ENCODE measurements at places on chromosomes 1 and 21. TPM values are rescaled to one million over a fixed set of nuclear protein-coding genes. Genes with fewer than 3 reads are reported as not detected.

Gene TNFRSF9
- total RNA-seq = 8.0 TPM

Gene RNF186
- total RNA-seq = not detected

Gene PCBP3
- total RNA-seq = 3.4 TPM

Gene KRTAP8-1
- total RNA-seq = not detected

Gene PTPRF
- total RNA-seq = 2.1 TPM

Gene SLC6A17
- total RNA-seq = not detected

Gene C8A
- total RNA-seq = not detected

Gene SLC27A3
- total RNA-seq = 25.3 TPM

Gene MPL
- total RNA-seq = not detected

Gene CELA3A
- total RNA-seq = not detected

Gene RC3H1
- 29.6 TPM for total RNA-seq

DNA sequence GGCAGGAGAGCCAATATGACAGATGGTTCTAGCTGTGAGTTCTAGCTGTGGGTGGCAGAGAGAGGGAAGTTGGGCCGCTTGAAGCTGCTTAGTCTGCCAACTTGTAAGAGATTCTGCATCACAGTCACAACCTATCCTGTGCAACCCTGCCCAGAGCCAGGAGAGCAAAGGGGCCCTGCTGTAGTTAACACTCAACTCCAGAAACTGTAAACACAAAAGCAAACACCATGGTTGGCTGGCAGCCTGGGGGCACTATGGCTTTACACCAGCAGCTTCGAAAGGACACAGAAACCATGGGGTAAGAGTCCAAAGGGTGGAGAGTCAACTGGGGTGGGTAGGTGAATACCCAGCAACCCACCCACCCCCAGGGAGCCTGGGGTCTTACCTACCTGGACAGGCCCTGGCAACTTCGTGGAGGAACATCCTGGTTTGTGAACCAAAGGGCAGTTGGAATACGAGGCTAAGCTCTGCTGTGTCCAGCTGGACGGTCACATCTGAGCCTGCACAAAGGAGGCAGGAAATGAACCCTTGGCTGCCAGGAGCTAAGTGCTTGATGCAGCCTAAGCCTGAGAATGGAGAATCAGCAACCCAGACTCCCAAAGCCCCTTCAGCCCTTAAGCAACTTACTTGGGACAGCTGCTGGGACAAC, 6.4 kb downstream of the INPP5B start:
- no peaks in the 10 kb centered on the region for H3K4me1 ChIP-seq
- peaks cover 5% of the 10 kb centered on the region for H3K36me3 ChIP-seq
- H3K27ac ChIP-seq = no peak overlapping the region
- no peak overlapping the region for H3K4me3 ChIP-seq
- no peak for DNase-seq

- H3K4me1 ChIP-seq = peaks cover 6% of the 10 kb centered on the region
- H3K36me3 ChIP-seq = no peaks in the 10 kb centered on the region
- no peak for DNase-seq
- peaks cover 3% of the 10 kb centered on the region for H3K27me3 ChIP-seq
- H3K27ac ChIP-seq = no peak overlapping the region
Measured at GRCh38 chr1:13483946-13484345, 29.9 kb downstream of the LRRC38 start.

- DNase-seq = no peak
- H3K27me3 ChIP-seq = peaks cover 7% of the 10 kb centered on the region
- H3K36me3 ChIP-seq = no peaks in the 10 kb centered on the region
- H3K27ac ChIP-seq = no peak overlapping the region
- H3K4me3 ChIP-seq = no peak overlapping the region
Measured at GRCh38 chr1:53592521-53592982, 133.4 kb downstream of the DMRTB1 start.

DNA sequence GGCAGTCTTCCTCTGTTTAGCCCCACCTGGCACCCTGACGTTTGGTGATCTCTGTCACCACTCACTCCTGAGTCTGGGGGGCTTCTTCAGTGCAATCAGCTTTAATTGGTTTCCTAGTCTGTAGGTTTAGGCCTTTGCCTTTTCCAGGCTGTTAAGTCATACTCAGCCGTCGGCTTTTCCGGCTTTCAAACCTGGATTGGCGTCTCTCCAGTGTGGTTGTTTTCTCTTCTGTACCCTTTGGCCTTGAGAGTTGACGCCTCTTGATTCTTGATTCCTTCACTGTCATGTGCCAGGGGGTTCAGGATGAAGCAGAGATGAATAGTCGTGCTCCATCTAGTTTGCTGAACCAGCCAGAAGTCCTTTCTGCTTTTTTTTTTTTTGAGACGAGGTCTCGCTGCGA, 24.9 kb downstream of the NCMAP start:
- no peak for DNase-seq
- no peak overlapping the region for H3K4me3 ChIP-seq
- H3K36me3 ChIP-seq = no peaks in the 10 kb centered on the region
- no peaks in the 10 kb centered on the region for H3K4me1 ChIP-seq
- peaks cover 6% of the 10 kb centered on the region for H3K27me3 ChIP-seq

DNA sequence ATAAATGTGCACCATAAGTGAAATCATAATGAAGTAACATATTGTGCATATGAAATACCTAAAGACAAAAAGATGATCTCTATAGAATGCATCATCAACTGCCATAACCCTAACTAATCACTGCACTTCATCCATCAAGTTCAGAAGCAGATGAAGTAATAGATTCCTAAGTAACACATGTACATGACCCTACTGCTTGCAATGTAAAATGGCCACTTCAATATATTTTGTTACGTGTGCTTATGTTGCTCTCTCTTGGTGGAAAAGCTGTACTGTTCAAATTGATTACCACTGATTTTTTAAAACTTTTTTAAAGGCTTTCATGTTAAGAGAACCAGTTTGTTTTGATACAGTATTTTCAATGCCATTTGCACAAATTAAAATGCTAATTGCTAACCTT, 141.8 kb downstream of the TTLL7 start:
- no peak overlapping the region for H3K4me3 ChIP-seq
- peaks cover 3% of the 10 kb centered on the region for H3K27me3 ChIP-seq
- H3K27ac ChIP-seq = no peak overlapping the region

DNA sequence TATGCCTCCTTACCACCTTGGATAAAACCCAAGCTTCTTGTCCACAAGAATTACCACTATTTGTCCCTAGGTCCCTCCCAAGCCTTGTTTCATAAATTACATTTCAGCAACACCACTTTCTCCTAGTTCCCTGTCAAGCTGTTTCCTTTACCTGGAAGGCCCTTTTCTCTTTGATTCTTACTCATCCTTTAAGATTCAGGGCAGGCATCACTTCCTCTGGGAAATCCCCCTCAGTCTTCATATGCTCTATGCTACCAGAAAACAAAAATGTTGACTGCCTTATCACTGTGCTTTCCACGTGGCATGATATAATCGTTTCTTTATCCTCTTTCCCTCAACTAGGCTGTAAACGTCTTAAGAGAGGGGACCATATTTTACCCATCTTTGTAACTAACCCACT, 102.7 kb downstream of the LYST start:
- H3K36me3 ChIP-seq = peaks cover 25% of the 10 kb centered on the region
- H3K27me3 ChIP-seq = no peaks in the 10 kb centered on the region
- DNase-seq = no peak

- peaks cover 8% of the 10 kb centered on the region for H3K4me1 ChIP-seq
- no peaks in the 10 kb centered on the region for H3K27me3 ChIP-seq
- no peak overlapping the region for H3K4me3 ChIP-seq
- no peak for DNase-seq
Measured at GRCh38 chr1:109996476-109996875, 11.9 kb downstream of the AHCYL1 start.

- H3K4me3 ChIP-seq = peak overlapping the region; percentile 92
- peaks cover 46% of the 10 kb centered on the region for H3K36me3 ChIP-seq
- no peaks in the 10 kb centered on the region for H3K27me3 ChIP-seq
- H3K27ac ChIP-seq = peak overlapping the region; percentile 94
Measured at GRCh38 chr1:206556750-206557635, 49.7 kb downstream of the RASSF5 start.

DNA sequence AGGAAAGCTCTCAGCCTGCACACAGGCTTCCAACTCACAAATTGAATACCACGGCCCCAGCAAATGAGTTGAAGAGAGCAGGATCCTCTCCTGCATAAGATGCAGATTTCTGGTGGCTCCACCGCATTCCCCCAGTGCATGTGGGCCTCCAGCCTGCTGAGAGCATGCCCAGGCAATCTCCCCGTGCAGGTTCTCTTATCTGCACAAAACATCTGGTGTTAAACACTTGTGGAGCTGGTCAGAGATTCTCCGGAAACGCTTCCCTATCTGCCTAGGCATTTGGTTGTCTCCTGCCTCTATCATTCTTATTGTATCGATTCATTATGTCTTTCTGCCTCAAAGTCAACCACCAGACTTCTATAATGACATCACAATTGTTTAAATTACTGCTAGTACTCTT, 1349.0 kb upstream of the B3GALT2 start:
- no peaks in the 10 kb centered on the region for H3K27me3 ChIP-seq
- H3K36me3 ChIP-seq = no peaks in the 10 kb centered on the region
- H3K4me3 ChIP-seq = no peak overlapping the region
- H3K27ac ChIP-seq = no peak overlapping the region
- H3K4me1 ChIP-seq = no peaks in the 10 kb centered on the region
- DNase-seq = no peak

- no peak for DNase-seq
- H3K4me3 ChIP-seq = no peak overlapping the region
- no peaks in the 10 kb centered on the region for H3K36me3 ChIP-seq
- H3K27ac ChIP-seq = no peak overlapping the region
- H3K27me3 ChIP-seq = no peaks in the 10 kb centered on the region
- H3K4me1 ChIP-seq = no peaks in the 10 kb centered on the region
Measured at GRCh38 chr1:171346881-171347280, 32.9 kb downstream of the FMO4 start.

- no peaks in the 10 kb centered on the region for H3K36me3 ChIP-seq
- peaks cover 10% of the 10 kb centered on the region for H3K27me3 ChIP-seq
- DNase-seq = no peak
- H3K4me1 ChIP-seq = no peaks in the 10 kb centered on the region
Measured at GRCh38 chr21:44485254-44485793, 30.0 kb downstream of the LRRC3 start.

DNA sequence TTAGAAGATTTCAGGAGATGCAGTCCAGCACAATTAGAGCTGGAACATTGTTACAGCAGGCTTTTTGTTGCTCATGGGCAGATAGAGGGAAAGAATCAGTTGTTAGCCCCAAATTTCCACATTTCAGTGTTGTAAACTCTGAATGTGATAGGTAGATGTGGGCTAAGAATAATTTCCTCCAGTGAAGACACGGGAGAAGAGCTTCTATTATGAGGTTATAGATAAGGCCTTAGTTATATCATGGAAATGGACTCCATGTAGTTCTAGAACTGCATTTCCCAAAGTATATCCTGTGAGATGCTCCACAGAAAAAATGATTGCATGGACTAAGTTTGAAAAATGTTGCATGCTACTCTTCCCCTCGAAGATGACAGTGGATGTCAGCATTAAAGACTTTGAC, 64.9 kb downstream of the PRKAA2 start:
- H3K27me3 ChIP-seq = peaks cover 14% of the 10 kb centered on the region
- H3K27ac ChIP-seq = no peak overlapping the region
- no peaks in the 10 kb centered on the region for H3K36me3 ChIP-seq
- H3K4me3 ChIP-seq = no peak overlapping the region

- no peak overlapping the region for H3K27ac ChIP-seq
- H3K27me3 ChIP-seq = peaks cover 2% of the 10 kb centered on the region
- no peak overlapping the region for H3K4me3 ChIP-seq
- no peaks in the 10 kb centered on the region for H3K4me1 ChIP-seq
- H3K36me3 ChIP-seq = no peaks in the 10 kb centered on the region
Measured at GRCh38 chr1:178330848-178331497, 165.8 kb downstream of the CLEC20A start.

DNA sequence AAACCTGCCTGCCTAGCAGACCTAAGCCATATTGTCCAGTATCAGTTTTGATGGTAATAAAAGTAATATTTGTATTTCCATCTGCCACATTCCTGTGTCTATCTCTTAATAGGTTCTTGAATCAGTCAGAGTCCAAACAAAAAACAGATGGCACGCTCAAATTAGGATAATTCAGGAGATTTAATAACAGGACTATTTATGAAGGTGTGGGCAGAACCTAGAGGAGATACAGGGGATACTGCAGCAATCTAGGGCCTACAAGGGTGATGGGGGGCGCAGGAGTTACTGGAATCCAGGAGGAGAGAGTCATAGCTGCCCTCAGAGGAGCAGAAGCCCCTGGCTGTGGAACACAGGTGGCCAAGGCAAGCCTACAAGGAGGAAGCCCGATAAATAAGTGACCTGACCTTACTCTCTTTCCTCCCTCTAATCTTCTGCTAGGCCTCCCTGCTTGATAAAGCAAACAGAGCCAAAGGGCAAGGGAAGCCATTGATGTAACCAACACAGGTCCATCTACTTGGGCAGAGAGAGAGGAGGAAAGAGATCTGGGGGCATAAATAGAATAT, 11.9 kb upstream of the HYI start:
- H3K4me3 ChIP-seq = no peak overlapping the region
- H3K36me3 ChIP-seq = no peaks in the 10 kb centered on the region
- H3K4me1 ChIP-seq = peaks cover 7% of the 10 kb centered on the region

GRCh38 chr1:53137729-53138128, 4.7 kb downstream of the SLC1A7 start:
- H3K27ac ChIP-seq = no peak overlapping the region
- H3K4me1 ChIP-seq = no peaks in the 10 kb centered on the region
- no peak for DNase-seq
- peaks cover 3% of the 10 kb centered on the region for H3K36me3 ChIP-seq
- H3K4me3 ChIP-seq = no peak overlapping the region

- peaks cover 14% of the 10 kb centered on the region for H3K36me3 ChIP-seq
- no peak overlapping the region for H3K27ac ChIP-seq
- no peaks in the 10 kb centered on the region for H3K4me1 ChIP-seq
- H3K4me3 ChIP-seq = no peak overlapping the region
- DNase-seq = no peak
Measured at GRCh38 chr1:117894078-117894477, 35.3 kb downstream of the GDAP2 start.

DNA sequence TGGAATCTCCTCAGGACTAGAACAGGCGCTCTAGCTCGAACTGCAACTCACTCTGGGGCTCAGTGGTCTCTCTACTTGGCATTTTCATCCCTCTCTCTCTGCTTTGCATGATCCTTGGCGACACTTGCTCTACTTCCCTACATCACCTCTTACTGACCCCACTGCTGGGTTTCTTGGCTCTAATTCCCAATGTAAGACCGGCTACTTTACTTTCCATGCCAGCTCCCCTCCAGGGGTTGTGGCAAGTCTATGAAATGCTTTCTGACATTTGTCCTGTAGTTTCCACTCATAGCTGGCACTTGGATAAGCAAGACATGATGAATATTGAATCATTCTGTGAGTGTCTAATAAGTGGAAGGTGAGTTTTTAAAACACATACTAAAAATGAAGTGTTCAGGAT, 292.3 kb downstream of the USP25 start:
- H3K36me3 ChIP-seq = no peaks in the 10 kb centered on the region
- H3K27me3 ChIP-seq = no peaks in the 10 kb centered on the region
- no peak overlapping the region for H3K4me3 ChIP-seq
- H3K4me1 ChIP-seq = no peaks in the 10 kb centered on the region
